ENCODE measurements at places on chromosomes 4 and X.

- DNase-seq: no peak
These were observed 16.5 kb downstream of the ENPP6 start for GRCh38 chr4:184201179-184201578.

DNA sequence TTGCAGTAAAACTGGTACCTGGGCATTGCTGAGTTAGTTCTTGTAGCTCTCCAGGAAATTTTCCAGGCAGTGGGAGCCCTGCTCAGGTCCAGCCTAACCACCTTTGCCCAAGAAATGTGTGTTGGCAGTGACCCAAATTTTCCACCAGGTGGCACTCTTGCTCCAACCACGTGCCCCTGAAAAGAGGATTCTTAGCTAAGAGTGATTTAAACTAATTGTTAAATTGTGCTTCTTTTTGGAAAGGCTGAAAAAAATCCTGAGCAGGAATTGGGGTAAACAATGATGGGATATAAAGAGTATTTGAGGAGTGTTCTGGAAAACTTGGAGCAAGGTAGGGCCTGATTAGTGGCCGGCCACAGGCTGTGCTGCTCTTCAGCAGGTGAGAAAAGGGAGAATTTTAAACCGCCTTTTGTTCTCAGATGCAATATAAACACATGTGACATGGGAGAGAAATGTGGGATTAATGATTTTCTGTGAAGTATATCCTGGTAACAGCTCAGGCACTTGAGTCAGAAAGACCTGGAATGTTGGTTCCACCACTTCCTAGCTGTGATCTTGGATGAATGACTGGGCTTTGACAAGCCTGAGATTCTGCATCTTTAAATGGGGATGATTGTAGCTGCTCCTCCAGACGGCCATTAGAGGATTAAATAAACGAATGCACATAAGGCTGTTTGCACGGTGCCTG is 219.6 kb downstream of the PTTG2 start:
- DNase-seq: peak; percentile 50

DNA sequence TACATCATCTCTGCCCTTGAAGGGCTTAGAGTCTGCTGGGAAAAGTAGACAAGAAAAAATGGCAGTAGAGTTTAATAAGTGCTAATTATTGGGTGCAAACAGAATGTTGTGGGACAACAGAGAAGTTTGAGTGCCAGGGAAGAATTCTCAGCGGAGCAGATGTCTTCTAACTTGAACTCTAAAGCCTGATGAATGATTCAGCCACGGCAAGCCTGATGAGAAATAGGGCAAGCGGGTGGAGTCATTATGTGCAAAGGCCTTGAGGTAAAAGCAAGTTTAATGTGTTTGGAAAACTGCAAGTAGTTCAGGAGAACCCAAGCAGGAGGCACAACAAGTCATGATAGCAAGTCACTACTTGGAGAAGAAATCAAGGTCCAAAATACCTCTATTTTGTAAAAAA is 37.5 kb downstream of the GC start:
- no peak for DNase-seq

- DNase-seq: no peak
These were observed 17.2 kb upstream of the ADGRL3 start for GRCh38 chr4:61182915-61183314.

- DNase-seq: no peak
These were observed 19.3 kb downstream of the GUCY1B1 start for GRCh38 chr4:155777971-155778735.

- no peak for DNase-seq
These were observed 86.5 kb downstream of the SH3KBP1 start for GRCh38 chrX:19800821-19801374.

DNA sequence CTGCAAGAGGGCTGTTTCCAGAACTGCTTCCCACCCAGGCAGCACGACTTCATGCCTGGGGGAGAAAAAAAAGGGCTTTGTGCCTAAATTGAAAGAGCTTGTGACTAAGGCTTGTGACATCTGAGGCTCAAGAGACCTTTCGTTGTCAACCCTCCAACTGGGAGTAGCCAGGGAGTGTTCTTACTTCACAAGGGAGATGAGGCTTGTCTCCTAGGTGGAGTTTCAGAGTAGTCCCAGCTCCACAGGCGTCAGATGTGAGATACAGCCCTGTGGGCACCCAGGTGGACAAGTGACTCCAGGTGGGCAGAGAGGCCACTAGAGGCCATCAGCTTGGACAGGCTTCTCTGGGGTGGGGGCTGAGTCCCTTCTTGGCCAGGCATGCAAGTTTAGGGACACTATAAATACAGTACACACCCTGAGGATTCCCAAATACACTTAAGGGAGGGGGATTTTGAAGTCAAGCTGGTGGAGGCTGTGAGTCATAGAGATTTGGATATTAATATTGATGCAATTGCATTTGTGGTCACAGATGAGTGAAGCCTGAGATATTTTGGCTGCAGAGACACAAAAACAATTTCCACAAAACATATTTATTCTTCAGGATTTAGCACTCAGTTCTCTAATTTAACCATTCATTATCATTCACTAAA is 40.1 kb upstream of the SETD7 start:
- no peak for DNase-seq

- DNase-seq: no peak
These were observed 15.0 kb upstream of the MTNR1A start for GRCh38 chr4:186570193-186570996.

DNA sequence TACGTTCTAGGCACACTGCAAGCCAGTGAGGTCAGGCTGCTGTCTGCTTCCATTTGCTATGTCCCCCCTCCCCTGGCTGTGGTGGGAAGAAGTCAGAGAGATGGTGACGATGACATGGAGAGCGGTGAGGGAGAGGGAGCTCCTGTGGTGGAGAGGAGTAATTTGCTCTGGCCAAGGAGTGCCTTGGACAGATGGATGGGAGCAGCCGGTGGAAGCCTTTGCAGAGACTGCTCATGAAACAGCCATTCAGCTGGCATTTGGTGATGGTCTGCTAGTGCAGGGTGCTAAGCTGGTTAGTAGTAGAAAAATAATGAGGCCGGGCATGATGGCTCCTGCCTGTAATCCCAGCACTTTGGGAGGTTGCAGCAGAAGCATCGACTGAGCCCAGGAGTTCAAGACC is 124.1 kb downstream of the FHDC1 start:
- DNase-seq: no peak

DNA sequence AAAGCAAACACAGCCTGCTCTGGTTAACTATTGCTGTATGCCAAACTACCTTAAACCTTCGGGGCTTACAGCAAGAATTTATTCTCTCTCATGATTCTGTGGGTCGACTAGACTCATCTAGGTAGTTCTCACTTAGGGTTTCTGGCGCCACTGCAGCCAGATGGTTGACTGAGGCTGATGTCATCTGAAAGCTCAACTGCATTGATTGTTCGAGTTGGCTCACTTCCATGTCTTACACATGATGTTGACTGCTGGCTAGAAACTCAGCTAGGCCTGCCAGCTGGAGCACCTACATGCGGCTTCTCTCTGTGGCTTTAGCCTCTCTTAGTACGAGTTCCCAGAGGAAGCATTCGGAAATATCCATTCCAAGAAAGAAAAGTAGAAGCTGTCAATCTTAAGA is 103.2 kb downstream of the SRPX start:
- no peak for DNase-seq

DNA sequence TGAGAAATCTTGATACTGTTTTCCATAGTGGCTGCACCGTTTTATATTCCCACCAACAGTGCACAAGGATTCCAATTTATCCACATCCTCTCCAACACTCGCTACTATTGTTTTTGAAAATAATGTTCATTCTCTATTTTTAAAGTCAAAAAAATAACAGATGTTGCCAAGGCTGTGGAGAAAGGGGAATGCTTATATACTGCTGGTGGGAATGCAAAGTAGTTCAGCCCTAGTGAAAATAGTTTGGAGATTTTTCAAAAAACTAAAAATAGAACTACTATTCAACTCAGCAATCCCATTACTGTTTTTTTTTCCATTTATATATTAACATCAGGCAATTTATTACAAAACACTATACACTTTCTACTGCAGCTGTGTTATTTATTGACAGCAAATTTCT is 208.7 kb downstream of the CBLL2 start:
- no peak for DNase-seq

GRCh38 chr4:185535612-185536410 is 504 bp upstream of the PDLIM3 start:
- DNase-seq: no peak

- peak; percentile 11 for DNase-seq
These were observed 72.9 kb upstream of the STIM2 start for GRCh38 chr4:26787461-26788340.

- DNase-seq: no peak
These were observed 28.2 kb upstream of the TLR2 start for GRCh38 chr4:153655928-153656327.

DNA sequence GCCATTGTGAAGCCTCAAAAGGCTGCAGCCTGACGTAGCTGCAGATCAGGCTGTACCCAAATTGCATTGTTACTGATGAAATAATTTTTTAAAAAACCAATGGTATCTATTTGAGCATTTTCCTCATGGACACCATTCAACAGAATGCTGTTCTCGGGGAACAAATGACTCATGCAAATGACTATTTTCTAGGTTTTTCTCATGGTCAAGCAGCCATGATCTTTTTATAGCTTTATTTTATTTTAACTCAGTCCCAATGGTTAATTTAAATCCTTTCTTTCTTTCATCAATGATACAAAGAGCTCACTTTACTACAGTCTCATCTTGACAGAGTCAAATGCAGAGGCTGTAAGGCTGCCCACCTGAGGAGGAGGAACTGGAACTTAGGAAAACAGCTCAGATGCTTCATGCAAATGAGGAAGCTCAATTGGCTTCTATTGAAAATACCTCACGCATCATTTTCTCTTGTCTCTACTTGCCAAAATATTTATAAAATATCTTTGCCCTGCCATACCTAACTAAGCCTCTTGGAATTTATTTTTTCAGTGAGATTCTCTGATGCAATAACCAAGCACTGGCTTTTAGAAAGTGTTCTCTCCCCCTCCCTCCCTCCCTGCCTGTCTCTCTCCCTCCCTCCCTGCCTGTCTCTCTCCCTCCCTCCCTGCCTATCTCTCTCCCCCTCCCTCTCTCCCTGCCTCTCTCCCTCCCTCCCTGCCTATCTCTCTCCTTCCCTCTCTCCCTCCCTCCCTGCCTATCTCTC is 81.0 kb downstream of the SORBS2 start:
- DNase-seq: no peak

DNA sequence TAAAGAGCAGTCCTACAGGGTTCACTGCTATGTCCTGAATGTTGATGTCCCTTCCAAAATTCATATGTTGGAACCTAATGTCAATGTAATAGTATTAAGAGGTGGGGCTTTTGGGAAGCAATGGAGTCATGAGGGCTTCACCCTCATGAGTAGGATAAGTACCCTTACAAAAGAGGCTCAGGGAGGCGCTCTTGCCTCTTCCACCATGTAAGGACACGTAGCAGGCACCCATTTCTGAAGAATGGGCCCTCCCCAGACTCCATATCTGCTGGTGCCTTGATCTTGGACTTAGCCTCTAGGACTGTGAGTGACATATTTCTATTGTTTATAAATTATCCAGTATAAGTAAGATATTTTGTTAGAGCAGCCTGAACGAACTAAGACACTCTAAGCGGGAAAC is 15.8 kb downstream of the MED28 start:
- DNase-seq: no peak

- DNase-seq: no peak
These were observed 5.1 kb upstream of the PLCXD1 start for GRCh38 chrX:275967-276580.

DNA sequence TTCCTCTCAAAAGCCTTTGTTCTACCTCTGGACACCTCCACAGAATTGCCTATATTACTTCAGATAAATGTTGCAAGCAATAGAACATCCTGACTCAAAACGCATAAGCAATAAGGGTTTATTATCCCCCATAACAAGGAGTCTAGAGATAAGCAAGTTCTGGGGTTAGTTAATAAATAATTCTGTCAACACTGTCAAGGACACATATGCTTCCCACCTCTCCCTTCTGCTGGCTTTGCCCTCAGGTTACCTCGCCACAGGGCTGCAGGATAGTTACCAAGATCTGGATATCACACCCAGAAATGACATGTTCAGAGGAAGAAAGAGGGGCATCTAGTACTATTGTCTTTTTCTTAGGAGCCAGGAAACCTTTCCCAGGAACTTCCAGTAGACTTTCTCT is 14.0 kb upstream of the DUSP21 start:
- no peak for DNase-seq

DNA sequence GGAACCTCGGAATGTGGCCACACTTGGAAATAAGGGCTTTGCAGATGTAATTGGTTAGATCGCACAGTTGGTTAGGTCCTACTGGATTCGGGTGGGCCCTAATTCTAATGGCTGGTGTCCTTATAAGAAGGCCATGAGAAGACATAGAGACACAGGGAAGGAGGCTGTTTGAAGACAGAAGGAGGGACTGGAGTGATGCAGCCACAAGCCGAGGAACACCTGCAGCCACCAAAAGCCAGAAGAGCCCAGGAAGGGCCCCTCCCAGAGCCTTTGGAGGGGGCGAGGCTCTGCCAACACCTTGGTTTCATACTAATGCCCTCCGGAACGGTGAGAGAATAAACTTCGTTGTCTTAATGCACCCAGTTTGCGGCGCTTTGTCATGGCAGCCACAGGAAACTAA is 47.0 kb downstream of the EVC start:
- DNase-seq: no peak

DNA sequence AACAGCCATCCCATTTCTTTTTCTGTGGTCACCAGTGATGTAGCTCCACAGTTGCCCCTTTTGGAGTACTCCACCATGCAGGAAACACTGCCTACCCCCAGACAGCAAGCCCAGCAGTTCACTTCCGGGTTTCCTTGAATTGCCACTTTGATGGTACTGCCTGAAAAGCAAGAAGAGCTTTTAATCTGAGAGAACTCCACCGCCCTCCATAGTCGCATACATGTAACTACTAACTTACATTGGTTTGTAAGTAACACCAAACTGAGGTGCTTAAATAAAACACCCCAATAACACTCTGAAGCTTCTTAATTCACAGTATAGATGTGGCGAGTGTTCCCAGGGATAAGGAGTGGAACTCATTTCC is 53.6 kb upstream of the HPSE start:
- DNase-seq: no peak

- no peak for DNase-seq
These were observed 12.4 kb downstream of the PLP1 start for GRCh38 chrX:103789004-103789403.

DNA sequence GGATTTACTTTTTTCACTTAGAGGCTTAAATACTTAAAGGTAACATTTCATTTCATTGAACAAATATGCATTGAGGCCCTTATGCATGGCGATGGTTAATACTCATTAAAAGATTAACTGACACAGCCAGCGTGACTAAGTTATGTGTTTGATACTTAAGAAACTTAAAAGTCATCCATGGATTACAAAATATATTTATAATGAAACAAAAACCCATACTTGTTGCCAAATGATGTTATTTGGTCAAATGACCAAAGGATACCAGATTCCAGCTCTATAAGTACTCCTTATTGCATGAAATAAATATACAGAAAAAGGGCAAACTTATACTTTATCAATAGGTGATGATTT is 26.7 kb downstream of the ZNF330 start:
- no peak for DNase-seq

- no peak for DNase-seq
These were observed 349.4 kb downstream of the ARHGAP24 start for GRCh38 chr4:85824166-85824945.

DNA sequence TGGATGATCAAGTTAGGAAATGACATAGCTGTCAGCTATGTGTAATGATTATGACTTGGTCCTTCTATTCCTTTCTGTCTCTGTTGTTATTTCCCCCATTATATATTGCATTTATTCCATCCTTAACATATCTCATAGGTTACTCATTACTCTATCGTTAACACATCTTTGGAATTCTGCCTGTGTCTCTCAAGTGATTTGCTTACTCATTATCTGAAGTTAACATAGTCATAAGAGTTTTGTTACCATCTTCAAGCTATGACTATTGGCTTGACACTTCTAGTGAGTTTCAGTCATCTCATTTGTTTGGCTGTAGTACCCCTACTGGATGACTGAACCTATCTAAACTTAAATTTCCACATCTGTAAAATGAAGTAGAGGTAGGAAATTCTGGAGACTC is 286.1 kb upstream of the PPP1R2C start:
- no peak for DNase-seq
